Fibroblast of skin of right biceps (primary cell): ENCODE measurements at places on chromosomes 5 and 9.

- DNase-seq, result no peak
Observed at GRCh38 chr5:132540764-132541163, 2.6 kb downstream of the IL5 start.

DNA sequence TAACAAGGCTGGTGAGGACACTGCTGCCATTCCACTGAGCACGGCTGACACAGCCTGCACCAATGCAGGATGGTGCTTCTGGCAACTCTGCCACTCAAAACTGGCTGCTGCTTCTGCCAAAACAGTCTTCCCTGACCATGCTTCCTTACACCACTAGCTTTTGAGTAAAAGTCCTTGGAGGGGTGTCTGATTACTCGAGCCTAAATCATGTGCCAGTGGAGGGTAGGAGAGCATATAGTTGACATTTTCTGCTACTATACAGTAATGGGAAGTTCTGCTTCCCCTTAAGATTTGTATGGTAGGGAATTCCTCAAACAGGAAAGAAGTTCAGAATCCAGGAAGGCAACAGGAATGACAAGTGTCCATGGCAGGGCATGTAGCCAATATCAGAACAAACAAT is 12.2 kb upstream of the PJA2 start:
- no peak for DNase-seq

- DNase-seq, result no peak
Observed at GRCh38 chr9:91048749-91049148, 247.1 kb downstream of the SYK start.

DNA sequence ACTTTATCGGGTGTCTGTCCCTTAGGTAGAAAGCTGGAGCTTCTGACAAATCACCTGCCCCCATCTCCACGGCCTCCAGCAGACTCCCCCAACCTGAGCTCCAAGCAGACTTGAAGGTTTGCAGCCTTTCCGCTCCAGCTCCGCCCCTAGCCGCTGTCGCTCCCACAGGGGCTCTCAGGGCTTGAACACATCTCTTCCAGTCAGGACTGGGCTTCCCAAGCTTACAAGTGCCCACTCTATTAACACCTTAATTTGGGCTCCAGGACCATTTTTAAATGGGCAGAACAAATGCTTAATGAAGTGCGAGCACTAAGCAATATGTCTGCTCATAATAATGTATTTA is 17.2 kb upstream of the SLC25A51 start:
- no peak for DNase-seq

- DNase-seq, result peak; percentile 64
Observed at GRCh38 chr9:133742849-133743444, 4.8 kb upstream of the SARDH start.

DNA sequence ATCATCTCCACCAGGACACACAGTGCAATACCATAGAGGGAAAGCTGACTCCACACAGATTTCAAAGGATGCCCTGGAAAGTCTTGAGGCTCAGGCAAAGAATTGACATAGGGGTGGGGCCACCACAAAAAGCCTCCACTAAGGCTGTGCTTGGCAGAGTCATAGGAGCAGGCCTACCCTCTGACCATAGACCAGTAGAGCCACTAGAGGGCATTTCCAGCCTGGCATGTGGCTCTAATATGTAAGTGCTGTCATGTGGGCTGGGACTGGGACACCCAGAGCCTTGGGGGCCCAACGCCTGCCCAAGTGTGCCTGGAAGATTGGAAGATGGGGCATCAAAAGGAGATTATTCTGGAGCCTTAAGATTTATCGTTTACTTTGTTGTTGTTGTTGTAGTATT is 726.0 kb downstream of the DNAH5 start:
- no peak for DNase-seq

- DNase-seq, result no peak
Observed at GRCh38 chr5:91168859-91169258, 214.3 kb downstream of the ARRDC3 start.

GRCh38 chr5:30781643-30782042 is 411.8 kb upstream of the CDH6 start:
- DNase-seq, result no peak

DNA sequence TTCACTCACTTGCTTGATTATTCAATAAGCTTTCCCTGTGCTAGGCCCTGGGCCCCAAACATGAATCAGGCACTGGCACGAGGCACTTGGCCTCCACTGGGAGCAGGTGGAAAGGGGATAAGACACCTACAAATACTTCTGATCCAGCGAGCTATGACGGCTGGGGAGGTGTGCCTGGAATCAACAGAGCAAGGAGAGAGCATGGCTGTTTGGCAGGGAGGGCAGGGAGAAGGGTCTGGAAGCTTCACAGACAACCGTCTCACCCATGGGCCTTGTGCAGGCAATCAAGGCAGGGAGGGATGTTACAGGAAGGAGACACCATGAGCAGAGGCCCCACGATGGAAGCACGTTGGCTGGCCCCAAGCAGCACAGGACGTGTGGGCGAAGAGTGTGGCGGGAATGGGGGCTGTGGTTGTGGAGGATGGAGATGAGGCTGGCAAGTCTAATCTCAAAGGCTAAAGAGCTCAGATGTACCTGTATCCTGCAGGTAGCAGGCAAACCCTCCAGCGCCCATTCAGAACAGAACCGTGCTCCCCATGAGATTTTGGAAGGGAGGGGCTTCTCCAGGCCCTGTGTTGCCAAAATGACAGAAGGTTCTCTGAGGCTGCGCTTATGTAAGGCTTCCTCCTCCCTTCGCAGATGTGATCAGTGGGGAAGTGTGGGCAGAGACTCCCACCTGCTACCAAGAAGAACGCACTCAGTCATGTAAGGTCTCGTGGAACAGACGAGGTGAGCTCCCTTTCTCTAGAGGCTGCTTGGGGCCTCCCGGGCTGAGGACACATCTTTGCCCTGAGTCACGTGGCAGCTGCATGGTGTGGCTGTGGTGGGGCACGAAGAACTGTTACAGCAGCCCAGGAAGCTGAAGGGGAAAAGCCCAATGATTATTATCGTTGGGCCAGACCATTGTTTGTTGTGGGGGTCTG is 189.7 kb downstream of the DAB2IP start:
- no peak for DNase-seq

- DNase-seq, result no peak
Observed at GRCh38 chr5:179986328-179986727, 78.6 kb upstream of the TBC1D9B start.

DNA sequence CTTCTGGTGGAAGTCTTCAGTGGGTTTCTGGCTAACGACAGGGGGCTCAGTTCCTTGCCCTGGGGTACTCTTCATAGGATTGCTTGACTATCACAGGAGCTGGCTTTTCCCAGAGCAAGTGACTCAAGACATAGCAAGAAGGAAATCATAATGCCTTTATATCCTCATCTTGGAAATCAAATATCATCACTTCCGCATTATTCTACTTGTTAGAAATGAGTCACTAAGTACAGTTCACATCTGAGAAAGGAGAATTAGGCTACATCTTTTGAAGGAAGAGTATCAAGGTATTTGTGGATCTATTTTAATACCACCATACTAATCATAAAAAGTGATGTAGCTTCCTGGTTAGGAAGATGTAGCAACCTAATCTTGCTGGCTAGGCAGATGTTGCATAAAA is 148.2 kb upstream of the RAI14 start:
- no peak for DNase-seq

DNA sequence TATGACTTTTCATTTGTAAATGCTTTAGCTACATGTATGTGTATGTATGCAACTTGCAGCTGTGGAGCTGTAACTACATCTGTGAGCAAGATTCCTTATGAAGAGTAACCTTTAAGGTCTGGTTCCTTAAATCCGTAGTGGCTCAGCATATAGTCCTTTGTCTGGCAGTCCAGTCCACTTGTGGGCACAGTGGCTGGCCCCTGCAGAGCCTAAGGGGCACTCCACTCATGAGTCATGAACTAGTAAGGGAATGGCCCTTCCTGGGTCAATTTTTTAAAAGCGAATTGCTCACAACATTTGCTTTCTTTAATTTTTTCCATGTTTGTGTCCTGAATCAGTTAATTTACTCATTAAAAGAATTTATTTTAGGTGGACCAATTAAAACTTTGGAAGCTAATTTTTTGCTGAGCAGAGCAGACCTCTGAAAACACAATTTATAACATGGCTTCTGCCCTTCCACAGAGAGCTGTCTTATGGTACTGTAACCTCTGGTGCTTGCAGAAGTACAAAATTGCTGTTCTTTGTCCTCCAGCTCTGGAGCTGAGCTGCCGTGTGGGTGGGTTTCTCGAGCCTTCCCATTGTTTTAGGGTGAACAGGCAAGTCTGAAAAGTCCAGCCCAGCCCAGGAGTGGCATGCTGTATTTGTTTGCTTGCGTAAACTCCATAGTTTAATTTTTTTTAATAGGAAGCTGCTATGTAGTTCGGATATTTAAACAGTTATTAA is 110.1 kb downstream of the MVB12B start:
- DNase-seq, result no peak

DNA sequence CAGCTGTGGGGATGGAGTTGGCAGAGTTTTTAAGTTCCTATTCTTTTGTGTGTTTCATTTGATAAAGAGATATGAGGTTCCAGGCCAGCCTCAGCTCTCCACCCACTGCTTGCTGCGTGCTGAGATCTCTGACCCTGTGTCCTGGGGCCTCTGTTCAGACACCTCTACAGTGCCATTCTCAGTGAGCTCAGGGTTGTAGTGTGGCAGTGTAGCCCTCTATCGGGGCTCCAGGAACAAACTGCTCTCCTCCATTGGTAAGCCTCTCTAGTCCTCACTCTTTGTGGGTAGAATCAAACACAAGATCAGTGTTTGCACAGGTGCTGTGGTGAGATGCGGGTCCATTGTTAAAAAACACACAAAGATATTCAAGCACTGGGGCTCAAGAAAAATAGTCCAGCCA is 386.6 kb upstream of the RPS23 start:
- no peak for DNase-seq
